Muscle of back (tissue), 13 donors: ENCODE measurements at places on chromosomes 7 and 10. TPM values are rescaled to one million over a fixed set of nuclear protein-coding genes. Genes with fewer than 3 reads are reported as not detected.

DNA sequence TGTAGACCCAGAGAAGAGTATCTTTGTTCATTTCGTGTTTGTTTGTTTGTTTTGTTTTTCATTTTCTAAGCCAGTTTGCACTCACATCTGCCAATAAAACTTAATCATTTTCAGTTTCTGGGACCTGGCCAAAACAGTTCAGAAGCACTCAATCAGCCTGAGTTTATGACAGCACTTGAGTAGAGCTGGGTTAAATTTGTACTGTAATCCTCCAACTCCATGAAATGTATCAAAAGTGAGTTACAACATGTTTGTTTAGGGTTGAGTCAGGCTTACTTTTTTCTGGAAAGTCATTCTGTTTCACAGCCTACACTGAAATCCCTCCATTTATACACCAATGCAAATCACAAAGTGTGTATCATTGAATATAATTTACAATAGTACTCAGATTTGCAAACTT is 91.9 kb downstream of the ZWINT start:
- DNase-seq = no peak

DNA sequence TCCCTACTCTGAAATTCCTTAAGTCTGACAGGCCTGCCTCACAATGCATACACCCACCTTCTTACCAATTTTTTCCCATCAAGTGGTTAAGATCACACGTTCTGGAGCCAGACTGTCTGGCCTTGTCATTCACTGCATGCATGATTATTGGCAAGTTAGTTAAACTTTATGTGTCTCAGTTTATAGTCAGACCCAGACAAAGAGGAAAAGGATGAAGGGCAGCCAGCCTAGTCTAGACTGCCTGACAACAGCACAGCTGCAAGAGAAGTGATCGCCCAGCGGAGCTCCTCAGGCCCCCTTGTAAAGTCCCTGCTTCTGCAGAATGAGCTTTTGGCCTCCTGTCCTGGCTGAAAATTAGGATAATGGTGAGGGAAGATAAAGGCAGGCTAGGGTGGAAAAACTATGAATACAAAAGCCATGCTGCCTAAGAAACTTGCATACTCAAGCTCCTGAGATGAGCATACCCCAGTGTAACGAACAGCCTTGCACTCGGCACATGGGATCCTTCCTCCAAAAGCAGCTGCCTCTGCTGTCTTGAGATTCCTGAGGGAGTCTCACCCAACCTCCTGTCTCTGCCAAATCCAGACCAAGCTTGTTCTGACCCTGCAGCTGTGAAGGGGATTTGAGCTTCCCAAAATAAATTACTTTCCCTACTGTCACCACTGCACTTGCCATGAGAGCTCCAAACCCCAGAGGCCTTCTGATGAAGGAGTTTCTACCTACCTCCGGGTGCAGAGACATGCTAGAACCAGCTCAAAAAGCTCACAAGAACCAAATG is 26.7 kb upstream of the MRLN start:
- peak; percentile 58 for DNase-seq

DNA sequence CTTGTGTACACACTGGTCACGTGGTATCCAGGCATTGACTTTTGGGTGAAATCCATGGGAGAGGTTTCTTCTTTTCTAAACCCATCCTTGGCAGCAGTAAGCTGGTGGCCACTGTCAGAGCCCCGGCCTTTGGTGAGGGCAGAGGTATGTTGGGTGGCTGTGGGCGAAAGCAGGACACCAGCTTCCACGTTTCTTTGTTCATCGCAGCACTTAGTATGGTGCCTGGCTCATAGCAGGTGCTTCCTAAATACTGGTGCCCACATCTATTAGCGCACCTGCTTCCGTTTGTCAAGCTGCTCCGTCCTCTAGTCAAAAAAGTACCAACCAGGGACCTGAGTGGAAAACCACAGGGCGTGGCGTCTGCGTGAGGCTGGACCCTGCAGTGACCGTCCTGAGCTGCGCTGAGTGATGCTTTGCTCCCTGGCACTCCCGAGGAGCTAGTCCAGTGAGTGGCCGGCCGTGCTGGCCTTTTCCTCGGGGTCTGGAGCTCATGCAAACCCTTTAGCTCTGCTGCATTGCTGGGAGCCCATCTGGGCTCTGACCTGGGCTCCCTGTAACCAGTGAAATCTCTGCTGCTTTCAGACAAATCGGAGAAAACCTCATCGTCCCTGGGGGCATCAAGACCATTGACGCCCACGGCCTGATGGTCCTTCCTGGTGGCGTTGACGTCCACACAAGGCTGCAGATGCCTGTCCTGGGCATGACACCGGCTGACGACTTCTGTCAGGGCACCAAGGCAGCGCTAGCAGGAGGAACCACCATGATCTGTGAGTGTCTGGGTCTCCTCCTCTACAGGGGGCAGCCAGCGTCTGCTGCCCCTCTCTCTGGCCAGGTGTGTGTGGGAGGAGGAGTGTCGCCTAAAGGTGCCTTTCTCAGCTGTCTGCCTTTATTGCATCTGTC is 5.6 kb downstream of the DPYSL4 start:
- DNase-seq = no peak

- no peak for DNase-seq
Measured at GRCh38 chr10:124659380-124659779, 84.8 kb downstream of the FAM53B start.

DNA sequence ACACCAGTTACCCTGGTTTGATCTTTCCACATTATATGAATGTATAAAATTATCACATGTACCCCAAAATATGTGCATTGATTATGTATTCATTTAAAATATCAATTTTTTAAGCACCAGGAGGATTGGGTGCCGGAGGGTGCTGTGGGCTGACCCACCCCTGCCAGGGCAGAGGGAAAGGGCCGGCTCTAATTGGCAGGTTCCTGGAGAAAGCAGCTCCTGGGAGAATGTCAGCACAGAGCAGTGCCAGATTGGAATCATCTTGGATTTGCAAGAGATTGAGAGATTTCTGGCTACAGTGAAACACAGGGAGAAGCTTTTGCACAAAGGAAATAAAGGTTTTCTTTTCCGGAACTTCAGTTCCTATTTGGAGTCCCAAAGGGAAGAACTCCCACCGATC is 264.4 kb upstream of the TCERG1L start:
- DNase-seq = no peak

DNA sequence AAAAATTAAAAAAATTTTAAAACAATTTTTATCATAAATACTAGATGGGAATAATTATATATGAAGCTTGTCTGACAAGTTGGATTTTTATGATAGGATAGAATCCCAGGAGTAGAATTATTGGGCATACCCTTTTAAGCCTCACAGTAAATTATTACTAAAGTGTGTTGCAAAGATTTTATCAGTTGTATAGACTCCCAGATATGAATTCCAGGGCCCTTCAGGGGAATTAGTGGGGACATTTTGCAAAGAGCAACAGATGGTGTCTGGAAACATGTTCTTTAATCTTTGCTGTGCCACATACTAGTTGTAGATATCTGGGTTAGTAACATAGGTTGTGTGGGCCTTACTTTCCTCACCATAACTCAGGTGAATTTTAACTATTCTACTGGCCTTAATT is 28.7 kb downstream of the ZEB1 start:
- no peak for DNase-seq

GRCh38 chr10:8056871-8057331 is 2.4 kb downstream of the GATA3 start:
- no peak for DNase-seq

GRCh38 chr10:60197206-60197605 is 192.5 kb downstream of the ANK3 start:
- DNase-seq = no peak

DNA sequence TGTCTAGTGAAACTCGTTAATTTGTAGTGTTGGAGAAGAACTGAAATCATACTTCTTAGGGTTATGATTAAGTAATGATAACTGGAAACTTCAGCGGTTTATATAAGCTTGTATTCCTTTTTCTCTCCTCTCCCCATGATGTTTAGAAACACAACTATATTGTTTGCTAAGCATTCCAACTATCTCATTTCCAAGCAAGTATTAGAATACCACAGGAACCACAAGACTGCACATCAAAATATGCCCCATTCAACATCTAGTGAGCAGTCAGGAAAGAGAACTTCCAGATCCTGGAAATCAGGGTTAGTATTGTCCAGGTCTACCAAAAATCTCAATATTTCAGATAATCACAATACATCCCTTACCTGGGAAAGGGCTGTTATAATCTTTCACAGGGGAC is 187.6 kb downstream of the CFTR start:
- DNase-seq = no peak

- DNase-seq = peak; percentile 35
Measured at GRCh38 chr10:44576702-44577191, 191.8 kb upstream of the CXCL12 start.

DNA sequence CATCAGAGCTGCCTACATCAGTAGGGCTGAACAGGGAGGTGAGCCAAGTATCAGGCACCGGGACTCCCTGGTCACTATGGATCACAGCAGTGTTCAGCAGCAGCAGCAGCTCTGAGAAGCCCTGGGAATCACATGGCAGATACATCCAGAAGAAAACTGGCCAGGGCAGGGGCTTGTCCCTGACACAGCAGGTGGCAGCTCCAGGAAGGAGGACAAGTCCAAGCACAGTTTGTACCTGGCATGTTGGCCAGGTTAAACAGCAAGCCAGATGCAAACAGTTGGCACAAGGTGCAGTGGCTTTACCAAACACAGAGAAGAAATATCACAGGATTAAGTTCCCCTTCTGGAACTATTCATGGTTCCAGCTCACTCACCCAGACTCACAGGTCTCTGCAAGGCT is 139.4 kb downstream of the KCNMA1 start:
- DNase-seq = no peak

- peak; percentile 10 for DNase-seq
Measured at GRCh38 chr7:110399421-110399820, 691.5 kb upstream of the LRRN3 start.

- DNase-seq = no peak
Measured at GRCh38 chr10:131905267-131905571, 4.4 kb downstream of the PPP2R2D start.

DNA sequence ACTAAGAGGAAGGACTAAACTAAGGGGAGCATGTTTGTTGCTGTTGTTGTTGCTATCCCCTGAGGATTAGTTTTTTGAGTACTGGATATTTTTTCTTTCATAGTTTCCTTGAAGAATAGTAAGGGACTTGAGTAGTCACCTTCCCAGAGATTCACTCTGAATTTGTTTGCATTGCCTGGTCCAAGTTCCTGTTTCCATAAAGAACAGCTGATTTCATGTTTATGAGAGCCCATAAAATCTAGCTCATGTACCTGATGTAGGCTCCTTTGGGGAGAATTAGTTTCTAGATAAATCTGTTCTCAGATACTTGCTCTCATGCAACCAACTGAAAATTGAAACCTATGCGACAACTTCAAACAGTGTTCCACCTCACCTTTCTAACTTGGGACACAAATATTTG is 464.4 kb upstream of the MBL2 start:
- DNase-seq = no peak

DNA sequence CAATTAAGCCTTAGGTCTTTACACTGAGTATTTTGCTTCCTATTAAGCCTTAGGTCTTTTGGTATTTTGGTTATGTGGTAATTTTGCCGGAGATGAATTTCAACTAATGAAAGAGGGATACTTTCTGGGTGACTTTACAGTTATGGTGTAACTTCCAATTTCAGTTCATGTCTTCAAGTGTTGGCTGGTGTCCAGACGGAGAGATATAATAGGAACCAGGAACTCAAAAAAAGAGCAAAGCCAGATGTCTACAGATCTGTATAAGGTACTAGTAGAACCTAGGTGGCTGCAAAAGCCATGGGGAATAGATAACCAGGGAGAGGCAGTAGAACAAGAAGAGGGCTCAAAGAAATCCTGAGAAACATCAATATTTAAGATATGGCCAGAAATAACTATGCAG is 12.3 kb downstream of the ERCC6 start:
- no peak for DNase-seq

DNA sequence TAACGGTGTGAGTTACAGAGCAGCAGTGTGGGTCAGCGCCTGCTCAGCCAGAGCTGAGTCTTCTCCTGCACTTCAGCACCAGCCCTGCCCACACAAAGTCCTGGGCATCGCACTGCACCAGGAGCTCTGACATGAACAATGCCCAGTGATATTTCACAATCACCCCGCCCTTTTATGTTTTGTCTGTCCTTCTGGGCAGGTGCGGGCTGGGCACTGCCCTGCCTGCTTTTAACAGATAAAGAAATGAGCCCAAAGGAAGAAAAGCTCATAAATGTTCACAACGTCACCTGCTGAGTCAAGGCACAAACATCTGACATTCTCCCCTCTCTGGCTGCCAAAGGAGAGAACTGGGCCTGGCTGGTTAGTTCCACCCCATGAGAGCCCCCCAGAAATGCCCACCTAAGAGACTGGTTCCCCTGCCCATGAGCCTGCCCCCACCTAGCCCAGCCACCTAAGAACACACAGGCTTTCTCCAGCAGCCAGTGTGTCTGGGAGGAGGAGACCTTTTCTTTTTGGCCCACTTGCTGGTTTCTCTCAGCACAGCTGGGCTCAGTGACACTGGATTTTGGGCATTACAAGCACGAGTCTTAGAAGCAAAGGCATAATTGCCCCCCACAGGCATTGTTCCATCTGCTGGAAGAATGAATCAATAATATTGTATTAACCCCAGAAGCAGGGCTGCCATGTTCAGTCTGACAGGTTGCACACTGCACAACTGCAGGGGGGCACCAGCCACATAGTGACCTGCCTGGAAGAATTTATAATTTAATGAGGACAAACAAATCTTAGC is 22.3 kb downstream of the CALML3 start:
- no peak for DNase-seq

DNA sequence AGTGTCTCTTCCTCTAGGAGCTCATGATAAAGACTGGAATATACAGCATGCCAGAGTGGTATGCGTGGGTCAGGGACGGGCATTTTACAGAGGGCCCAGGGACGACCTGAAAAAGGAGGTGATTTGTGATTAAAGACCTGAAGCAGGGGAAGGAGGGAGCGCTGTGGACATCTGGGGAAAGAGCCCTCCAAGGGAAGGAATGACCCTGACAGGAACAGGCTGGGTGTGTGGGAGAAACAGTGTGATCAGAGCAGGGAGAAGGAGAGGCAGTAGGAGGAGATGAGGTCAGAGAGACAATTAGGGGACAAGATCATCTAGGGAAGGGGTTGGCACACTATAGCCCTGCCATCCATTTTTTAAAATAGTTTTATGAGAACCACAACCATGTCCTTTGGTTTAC is 3.4 kb upstream of the RASSF4 start:
- no peak for DNase-seq

TMEM130 gene
- polyA plus RNA-seq = 2.4 TPM

RHOBTB1 gene
- 24.5 TPM for polyA plus RNA-seq

WEE2 gene
- polyA plus RNA-seq = 0.15 TPM

FFAR4 gene
- not detected for polyA plus RNA-seq

PDZD7 gene
- polyA plus RNA-seq = 1.0 TPM

ERCC6 gene
- 10.8 TPM for polyA plus RNA-seq

PDE6C gene
- 0.37 TPM for polyA plus RNA-seq

MNX1 gene
- not detected for polyA plus RNA-seq

TUBB8 gene
- polyA plus RNA-seq = not detected

OR2A7 gene
- polyA plus RNA-seq = 2.4 TPM

TAS2R60 gene
- not detected for polyA plus RNA-seq

LDB3 gene
- polyA plus RNA-seq = 878 TPM

LGI1 gene
- 47.5 TPM for polyA plus RNA-seq

PON3 gene
- polyA plus RNA-seq = 3.1 TPM

ACTR3C gene
- 1.7 TPM for polyA plus RNA-seq

MMRN2 gene
- polyA plus RNA-seq = 24.3 TPM

GNAT3 gene
- not detected for polyA plus RNA-seq

STK17A gene
- 33.6 TPM for polyA plus RNA-seq
